ENCODE measurements at places on chromosomes 13 and 19. TPM values are rescaled to one million over a fixed set of nuclear protein-coding genes. Genes with fewer than 3 reads are reported as not detected.

The TMEM255B gene
- polyA plus RNA-seq, result 7.2 TPM

The ZFP30 gene
- polyA plus RNA-seq, result 12.9 TPM

The FGF14 gene
- polyA plus RNA-seq, result 0.23 TPM

The CLEC4G gene
- polyA plus RNA-seq, result 0.10 TPM

The ADAMTSL5 gene
- 16.5 TPM for polyA plus RNA-seq

The ANGPTL4 gene
- 1.5 TPM for polyA plus RNA-seq

The REEP6 gene
- polyA plus RNA-seq, result 1.3 TPM

The ZNF418 gene
- 10.5 TPM for polyA plus RNA-seq

The NLRP9 gene
- polyA plus RNA-seq, result not detected

The ISOC2 gene
- 36.2 TPM for polyA plus RNA-seq

The RYR1 gene
- polyA plus RNA-seq, result 572 TPM

The LIM2 gene
- polyA plus RNA-seq, result not detected

The PSG2 gene
- polyA plus RNA-seq, result 0.56 TPM

The OBI1 gene
- 12.4 TPM for polyA plus RNA-seq

The ANGPTL8 gene
- polyA plus RNA-seq, result 0.87 TPM

The SIGLEC5 gene
- 0.71 TPM for polyA plus RNA-seq

The CABP5 gene
- polyA plus RNA-seq, result not detected

The MZF1 gene
- polyA plus RNA-seq, result 17.2 TPM

The TTC9B gene
- 0.10 TPM for polyA plus RNA-seq

The SOX21 gene
- polyA plus RNA-seq, result 0.05 TPM

The FOSB gene
- polyA plus RNA-seq, result 41.0 TPM

The DHDH gene
- 0.54 TPM for polyA plus RNA-seq

The VSIG10L gene
- polyA plus RNA-seq, result 1.00 TPM

The TLE6 gene
- polyA plus RNA-seq, result 0.70 TPM

The CCDC70 gene
- not detected for polyA plus RNA-seq

All from forelimb muscle (tissue), 1 donor.